Ecto neural progenitor cell (in vitro differentiated cells): ENCODE measurements at places on chromosomes 6 and 20.

DNA sequence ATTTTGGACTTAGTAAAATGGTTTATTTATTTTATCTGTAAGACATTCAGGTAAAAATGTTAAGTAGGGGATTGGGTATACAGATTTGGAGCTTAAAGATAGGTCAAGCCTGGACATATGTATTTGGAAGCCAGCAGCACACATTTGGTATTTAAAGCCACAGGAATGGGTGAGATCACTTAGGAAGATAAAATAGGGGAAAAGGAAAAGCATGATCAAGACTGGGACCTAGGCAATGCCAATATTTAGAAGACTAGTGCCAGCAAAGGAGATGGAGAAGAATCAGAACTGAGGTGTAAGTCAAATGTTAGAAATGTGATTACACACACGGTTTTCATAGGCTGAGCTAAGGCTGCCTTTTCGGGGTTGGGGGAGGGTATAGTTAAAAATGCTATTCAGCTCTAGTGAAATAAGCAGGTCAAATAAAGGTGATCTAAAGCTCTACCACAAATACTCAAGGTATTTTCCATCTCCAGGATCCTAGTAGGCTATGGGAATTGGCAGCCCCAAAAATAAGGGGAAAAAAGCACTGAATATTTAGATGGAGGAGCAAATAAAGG, 20.6 kb downstream of the SLC2A12 start:
- DNase-seq: no peak

DNA sequence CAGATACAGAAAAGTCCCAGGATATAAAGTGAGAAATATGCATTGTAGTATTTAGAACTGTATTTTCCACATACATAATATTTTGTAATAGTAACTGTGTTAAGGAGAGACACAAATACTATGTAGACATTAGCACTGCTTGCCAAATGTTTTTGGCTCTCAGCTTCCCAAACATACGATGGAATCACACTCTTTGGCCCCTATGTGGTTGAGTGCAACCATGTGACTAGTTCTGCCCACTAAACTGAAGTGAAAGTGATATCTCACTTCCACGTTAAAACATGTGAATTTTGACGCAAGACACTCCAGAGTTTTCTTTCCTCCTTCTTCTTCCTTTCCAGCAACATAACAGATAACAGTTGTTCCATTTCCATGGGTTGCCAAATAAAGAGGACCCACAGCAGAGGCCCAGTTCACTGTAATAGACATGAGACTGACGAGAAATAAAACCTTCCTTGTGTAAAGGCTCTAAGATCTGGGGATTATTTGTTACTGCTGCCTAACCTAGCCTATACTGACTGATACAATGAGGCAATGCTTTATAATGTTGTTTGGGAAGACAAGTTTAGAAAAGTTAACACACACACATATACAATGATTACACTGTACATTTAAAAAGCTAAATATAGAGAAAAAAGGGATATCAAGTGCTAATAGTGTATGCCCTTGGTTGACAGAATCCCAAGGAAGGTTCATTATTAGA, 97.2 kb downstream of the PTPRT start:
- no peak for DNase-seq

DNA sequence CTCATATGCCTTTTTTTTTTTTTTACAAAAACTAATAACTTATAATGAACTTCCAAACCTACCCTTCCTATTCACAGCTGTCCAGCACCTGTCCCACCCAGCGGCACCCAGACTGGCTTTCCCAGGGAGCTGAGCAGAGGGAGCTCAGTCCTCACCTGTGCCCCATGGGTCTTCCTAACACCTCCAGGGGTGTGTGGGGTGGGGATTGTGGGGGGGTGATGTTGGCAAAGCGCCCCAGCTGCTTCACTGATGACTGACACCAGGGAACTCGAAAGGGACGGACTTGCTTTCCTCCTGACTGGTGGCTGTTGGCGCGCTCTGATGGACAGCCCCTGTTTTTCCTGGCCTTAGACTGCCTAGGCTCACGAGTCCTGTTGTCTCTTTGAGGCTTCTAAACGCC, 14.2 kb upstream of the SYNJ2 start:
- DNase-seq: peak; percentile 25

DNA sequence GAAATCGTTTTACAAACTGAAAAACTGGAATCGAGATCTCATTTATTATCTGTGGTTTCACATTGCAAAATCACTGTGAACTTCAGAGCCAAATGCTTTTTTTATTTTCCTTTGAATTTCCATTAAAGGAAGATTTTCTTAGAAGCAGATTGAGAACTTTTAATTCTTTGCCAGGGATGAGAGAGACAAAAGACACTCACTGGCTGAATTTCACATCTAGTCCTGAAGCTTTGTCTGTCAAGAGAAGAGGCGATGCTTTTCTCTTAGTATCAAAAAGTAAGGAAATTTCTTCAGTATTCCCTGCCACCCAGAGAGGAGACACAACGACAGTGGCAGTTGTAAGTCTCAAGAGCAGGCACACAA, 141.8 kb downstream of the TMEM200A start:
- DNase-seq: no peak

GRCh38 chr20:23337312-23337711, 13.3 kb upstream of the NXT1 start:
- DNase-seq: no peak

DNA sequence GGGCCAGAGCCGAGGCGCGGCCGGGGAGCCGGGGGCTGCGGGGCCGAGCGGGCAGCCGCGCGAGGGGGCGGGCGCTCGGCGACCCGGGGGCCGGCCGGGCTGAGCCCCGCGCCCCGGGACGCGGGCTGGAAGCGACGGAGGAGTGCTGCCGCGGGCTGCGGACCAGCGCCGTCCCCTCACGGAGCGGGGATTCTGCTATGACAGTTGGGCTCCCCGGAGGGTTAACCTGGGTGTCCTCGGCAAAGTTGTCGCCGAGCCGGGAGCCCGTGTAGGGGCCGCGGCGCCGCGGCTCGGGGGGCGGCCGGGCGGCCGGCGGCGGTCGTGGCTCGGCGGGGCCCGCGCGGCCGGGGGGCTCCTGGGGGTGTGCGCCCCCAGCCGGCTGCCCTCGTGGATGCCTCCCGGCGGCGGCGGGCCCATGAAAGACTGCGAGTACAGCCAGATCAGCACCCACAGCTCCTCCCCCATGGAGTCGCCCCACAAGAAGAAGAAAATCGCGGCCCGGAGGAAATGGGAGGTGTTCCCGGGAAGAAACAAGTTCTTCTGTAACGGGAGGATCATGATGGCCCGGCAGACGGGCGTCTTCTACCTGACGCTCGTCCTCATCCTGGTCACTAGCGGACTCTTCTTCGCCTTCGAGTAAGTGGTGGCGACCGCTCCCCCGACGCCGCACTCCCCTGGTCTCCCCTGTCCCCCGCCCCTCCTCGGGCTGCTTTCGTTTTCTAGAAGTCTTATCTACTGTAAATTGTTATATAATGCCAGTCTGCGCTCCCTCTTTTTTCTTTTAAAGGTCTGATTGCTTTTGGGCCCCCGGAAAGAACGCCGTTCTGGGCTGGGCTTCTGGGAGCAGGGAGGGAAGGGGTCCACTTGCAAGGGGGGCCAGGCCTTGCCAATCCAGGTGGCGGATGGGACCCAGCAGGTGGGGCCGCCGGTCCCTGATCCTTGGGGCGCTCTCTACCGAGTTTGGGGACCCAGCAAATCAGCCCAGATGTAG, 936 bp downstream of the ZDHHC14 start:
- peak; percentile 62 for DNase-seq

- no peak for DNase-seq
Observed at GRCh38 chr20:60063048-60063451, 104.8 kb downstream of the CDH26 start.

- no peak for DNase-seq
Observed at GRCh38 chr6:81475646-81476045, 276.8 kb downstream of the TENT5A start.

- DNase-seq: no peak
Observed at GRCh38 chr6:4612636-4613171, 163.5 kb upstream of the CDYL start.

GRCh38 chr20:59839400-59839799, 94.0 kb downstream of the SYCP2 start:
- DNase-seq: no peak

DNA sequence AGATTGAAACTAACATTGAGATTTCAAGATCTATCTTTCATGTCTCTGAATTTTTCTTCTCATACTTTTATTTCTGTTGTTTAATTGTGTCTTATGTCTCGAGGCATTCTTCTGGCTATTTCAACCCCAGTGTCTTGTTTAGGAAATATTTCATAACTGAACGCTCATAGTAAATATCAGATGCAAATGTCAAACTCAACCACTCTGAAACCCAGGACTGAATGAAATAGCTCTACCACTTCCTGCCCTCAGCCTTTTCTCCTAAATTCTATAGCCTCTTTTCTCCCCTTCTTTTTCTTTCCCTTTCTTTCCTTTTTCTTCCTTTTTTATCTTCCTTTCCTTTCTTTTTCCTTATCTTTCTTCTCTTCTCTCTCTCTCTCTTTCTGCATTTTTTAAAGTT, 7.7 kb downstream of the ISM1 start:
- DNase-seq: no peak

- no peak for DNase-seq
Observed at GRCh38 chr6:165685302-165685701, 22.3 kb upstream of the PDE10A start.

GRCh38 chr20:10970109-10970508, 296.3 kb upstream of the JAG1 start:
- DNase-seq: no peak

DNA sequence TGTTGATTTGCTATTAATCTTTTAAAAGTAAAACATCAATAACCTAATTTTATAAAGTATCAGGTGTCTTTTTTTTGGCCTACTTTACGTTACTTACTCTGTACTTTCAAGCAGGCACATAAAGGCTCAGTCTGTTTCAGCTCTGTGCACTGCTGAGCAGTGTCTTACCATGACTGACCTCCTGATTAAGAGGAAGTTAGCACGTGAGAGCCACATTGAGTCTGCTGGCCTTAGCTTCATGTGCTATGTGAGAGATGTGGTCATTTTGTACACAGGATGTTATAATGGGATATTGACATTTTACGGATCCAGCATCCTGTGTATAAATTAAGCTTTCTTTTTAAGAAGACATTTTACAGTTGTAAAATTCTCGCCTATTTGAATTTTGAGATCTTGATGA, 31.9 kb downstream of the ARID1B start:
- DNase-seq: no peak
